ENCODE measurements at places on chromosomes 2 and 18.

GRCh38 chr18:53458944-53459580 is 765.4 kb downstream of the MBD2 start:
- DNase-seq = no peak

DNA sequence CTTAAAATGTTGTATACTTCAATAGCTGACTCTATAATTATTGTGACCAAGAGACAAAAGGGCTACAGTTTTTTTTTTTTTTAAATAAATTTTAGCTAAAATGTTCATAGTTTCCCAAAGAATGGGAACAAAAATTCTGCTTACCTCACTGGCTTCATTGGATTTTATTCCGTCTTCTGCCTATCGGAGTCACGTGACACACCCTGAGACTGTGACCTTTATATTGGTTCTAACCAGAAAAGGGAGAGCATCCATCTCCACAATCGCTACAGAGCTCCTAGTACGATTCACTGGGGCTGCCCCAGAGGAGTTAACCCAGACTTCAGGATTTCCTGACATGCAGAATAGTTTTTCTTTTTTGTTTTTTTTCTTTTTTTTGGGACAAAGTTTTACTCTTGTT is 203.6 kb upstream of the SLC35G4 start:
- no peak for DNase-seq

DNA sequence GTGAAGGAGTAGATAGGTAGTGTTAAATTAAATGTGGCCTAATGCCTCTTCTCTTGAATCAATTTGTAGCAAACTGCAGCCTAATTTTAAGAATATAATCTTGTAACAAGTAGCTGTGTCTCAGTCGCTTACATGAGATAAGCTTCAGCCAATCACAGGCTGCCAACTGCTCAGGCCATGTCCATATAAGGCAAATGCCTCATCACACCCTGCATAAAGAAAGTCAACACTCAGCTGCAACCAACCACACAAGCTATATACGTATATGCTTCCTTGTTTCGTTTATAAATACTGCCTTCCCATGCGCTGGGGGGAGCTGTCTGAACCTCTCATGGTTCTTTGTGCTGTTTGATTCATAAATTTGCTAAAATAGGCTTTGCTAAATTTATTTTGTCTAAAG is 476.3 kb downstream of the TRIB2 start:
- no peak for DNase-seq

GRCh38 chr2:112731479-112731878 is 10.7 kb downstream of the NT5DC4 start:
- DNase-seq = no peak

GRCh38 chr2:207265869-207266268 is 100.1 kb upstream of the KLF7 start:
- no peak for DNase-seq

GRCh38 chr2:122754561-122754960 is 999.1 kb downstream of the TSN start:
- no peak for DNase-seq

DNA sequence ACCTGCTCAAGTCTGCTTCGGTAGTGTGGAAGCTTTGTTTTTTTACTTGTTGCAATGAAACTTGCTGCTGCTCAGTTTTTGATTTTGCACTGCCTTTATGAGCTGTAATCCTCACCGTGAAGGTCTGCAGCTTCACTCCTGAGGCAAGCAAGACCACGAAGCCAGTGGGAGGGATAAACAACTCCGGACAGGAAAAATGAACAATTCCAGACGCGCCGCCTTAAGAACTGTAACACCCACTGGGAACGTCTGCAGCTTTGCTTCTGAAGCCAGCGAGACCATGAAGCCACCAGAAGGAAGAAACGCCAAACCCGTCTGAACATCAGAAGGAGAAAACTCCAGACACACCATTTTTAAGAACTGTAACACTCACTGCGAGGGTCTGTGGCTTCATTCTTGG is 245.7 kb upstream of the REG3G start:
- DNase-seq = no peak

DNA sequence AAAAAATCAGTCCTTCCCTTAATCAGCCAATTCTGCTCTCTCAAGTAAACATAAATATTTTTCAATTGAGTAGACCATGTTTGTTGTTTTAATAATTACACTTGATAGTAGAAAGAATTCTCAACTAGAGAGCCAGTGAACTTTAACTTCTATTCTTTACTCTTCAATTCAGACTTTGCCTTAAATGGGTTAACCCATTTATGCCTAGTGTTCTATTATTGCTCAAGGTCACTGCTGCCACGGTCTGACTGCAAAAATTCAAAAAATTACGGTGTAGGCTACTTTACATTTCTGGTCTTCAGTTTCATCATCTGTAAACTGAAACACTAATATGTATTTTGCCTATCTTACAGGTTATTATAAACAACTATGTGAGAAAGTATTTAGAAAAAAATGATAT is 103.1 kb downstream of the TLK1 start:
- no peak for DNase-seq

- no peak for DNase-seq
These were observed 12.5 kb upstream of the TEX261 start for GRCh38 chr2:71006955-71007799.
